ENCODE measurements at places on chromosomes 12 and 14.

- no peak for DNase-seq
These were observed 7.2 kb downstream of the ALDH2 start for GRCh38 chr12:111773801-111774551.

DNA sequence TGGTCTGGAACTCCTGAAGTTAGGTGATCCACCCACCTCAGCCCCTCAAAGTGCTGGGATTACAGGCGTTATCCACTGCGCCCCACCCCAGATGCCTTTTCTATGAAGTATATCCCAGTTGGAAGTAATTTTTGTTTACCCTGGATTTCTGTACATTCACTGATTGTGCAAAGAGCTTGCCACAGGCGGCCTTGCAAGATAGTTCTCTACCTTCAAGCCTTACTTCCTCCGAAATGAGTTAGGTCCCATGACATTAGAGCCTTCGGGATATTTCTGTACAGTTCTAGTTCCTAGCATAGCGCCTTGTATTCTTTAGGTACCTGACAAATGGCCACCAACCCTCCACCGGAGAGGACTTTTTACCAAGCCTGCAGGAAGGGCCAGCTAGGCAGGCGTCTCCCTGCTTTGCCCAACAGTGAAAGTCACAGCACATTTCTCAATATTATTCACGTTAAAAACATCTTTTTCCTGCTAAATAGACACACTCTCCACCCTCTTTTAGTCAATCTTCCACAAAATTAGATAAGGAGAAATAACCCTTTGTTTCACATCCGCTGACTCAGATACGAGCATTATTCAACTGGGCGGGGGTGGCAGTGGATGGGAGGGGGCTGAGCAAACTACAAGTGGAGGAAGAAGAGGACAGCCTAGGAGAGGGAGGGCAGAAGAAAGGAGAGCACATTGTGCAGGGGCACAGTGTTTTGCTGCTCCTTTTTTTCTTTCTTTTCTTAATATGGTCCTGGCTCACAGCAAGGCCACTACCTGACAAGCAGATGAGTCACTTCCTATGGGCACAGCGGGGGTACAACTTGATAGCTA is 40.0 kb upstream of the CAPRIN2 start:
- DNase-seq: no peak

DNA sequence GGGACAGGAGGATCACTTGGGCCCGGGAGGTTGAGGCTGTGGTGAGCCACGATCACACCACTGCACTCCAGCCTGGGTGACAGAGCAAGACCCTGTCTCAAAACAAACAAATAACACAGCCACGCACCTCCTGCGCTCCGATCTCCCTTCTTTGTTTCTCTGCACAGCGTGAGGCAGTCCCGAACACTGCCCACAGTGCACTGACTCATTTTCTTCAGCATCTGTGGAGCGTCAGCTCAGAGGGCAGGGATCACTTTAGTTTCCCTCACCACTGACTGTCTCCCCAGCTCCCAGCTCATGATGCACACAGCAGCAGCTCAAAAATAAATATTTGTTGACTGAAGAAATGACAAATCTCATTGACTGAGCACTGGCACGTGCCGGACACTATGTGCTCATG is 883 bp upstream of the MYL2 start:
- DNase-seq: no peak

GRCh38 chr12:28583701-28584261 is 393.5 kb downstream of the CCDC91 start:
- no peak for DNase-seq

- no peak for DNase-seq
These were observed 59.1 kb downstream of the TTLL5 start for GRCh38 chr14:75720116-75720515.

DNA sequence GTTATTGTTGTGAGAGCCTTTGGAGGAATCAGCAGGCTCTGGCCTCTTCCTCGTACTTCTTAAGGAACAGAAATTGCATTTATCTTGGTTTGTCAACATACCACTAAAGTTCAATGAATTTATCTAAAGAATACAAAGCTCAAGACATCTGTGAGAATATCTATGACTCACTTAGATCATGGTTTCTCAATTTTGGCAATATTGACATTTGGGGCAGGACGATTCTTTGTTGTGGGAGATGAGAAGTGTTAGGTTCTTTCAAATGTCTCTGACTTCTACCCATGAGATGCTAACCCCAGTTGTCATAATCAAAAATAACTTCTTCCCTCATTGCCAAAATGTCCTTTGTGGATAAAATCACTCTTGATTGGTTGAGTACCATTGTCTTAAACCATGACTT is 1190.3 kb downstream of the GALC start:
- DNase-seq: no peak

DNA sequence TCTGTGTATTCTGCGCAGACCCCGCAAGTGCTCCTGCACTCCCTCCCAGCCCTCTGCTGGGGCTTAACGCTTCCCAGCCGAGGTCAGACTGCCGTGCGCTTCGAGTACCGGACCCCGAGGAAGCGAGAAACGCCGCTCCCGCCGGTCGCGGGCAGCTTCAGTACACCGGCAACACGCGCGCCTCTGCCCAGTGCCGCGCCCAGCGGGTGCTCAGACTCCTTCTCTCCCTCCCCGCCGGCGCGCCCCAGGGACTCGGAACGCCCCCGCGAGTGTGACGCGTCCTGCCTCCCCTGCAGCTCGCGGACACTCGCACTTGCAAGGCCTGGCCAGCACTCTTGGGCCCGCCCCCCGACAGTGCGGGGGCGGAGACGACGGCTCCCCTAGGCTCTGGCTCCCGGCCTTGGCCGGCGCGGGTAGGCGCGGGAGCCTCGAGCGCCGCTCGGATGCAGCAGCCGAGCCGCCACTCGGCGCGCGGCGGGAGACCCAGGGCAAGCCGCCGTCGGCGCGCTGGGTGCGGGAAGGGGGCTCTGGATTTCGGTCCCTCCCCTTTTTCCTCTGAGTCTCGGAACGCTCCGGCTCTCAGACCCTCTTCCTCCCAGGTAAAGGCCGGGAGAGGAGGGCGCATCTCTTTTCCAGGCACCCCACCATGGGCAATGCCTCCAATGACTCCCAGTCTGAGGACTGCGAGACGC is at the start of gene PTGER2:
PTGER2 (plus strand) TSS at position 410 of the 692 bp plus-strand sequence; CDS start at position 647, 237 bp downstream.
- DNase-seq: peak; percentile 78

GRCh38 chr12:4145990-4146859 is 127.3 kb upstream of the CCND2 start:
- no peak for DNase-seq

DNA sequence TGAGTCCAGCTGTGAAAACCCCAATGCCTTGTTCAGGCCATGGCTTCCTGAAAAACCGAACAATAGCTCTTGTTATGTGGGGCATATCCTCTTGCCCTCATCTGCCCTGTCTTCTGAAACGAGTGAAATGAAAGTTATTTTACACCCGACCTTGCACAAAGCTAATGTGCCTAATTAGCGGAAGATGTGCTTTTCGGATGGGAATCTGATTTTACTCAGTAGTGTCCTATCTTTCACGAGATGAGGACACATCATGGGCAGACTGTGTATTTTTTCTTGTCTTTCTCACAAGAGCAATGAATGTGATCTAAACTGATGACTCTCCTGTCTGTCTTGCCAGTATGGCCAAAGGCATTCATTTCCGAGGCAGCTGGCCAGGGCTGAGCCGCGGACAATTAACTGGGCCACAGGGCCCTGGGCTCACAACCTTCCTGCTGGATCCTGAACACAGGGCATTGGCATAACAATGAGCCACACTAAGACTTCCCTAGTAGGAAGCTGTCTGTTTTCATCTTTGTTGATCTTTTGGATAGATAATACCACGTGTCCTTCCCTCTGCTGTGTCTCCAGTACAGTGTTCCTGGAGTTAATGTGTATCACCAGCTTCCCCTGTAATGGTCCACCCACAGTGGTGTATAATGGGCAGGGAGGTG is 86.0 kb upstream of the HIF1A start:
- DNase-seq: no peak

DNA sequence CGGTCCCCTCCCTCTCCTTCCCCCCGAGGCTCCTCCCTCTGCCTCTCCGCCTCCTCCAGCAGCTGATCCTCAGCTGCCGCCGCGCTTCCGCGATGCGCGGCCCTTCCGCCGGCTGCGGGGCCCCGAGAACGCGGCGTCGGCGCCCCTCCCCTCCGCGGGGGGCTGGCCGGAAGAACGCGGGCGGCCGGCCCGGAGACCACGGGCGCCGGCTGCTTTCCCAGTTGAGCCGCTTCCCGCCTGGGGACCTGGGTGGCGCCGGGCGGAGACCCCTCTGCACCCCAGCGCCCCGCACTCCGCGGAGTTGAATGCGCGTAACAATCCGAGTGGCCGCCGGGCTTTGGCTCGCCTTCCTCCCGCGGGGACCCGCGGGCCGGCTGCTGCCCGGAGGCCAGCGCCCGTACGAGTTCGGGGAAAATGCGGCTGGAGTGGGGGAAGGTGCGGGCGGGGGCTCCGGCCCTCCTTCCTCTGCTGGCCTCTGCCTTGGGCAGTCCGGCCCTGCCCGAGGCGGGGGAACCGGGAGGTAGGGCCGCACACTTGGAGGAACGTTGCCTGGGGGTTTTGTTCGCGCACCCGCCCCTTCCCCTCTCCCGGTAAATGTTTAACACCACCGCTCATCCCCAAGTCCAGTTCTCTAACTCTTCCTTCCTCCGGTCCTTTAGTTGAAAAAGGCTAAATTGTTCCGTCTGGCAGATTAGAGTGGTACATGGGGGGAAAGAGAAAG is 393 bp upstream of the DCAF5 start:
- DNase-seq: no peak

DNA sequence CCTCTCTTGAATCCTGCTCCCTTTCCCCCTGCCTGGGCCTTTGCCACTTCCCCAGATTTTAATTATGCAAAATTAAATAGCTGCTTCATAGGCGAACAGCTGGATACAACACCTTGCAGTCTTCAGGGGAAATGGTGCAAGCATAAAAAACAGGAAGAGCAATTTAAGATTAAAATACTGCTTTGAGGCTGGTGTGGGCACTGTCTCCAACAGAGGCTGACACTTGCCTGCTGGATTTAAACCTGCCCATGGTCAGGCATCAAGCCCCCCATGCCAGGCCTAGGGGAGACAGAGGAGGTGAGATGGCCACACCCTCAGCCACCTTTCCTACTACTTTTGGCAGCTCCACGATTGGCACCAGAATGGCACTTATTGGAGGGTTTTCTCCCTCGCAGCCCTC is 110.1 kb upstream of the DIO3 start:
- no peak for DNase-seq

- DNase-seq: peak; percentile 53
These were observed 23.6 kb upstream of the WNK1 start for GRCh38 chr12:728781-729180.

GRCh38 chr14:34014936-34015335 is 64.1 kb upstream of the EGLN3 start:
- no peak for DNase-seq

- no peak for DNase-seq
These were observed 15.2 kb downstream of the SLC7A8 start for GRCh38 chr14:23168246-23168645.

GRCh38 chr14:96808619-96809406 is 11.6 kb downstream of the VRK1 start:
- DNase-seq: no peak

- DNase-seq: no peak
These were observed 462 bp downstream of the SRP54 start for GRCh38 chr14:34983148-34983760.

DNA sequence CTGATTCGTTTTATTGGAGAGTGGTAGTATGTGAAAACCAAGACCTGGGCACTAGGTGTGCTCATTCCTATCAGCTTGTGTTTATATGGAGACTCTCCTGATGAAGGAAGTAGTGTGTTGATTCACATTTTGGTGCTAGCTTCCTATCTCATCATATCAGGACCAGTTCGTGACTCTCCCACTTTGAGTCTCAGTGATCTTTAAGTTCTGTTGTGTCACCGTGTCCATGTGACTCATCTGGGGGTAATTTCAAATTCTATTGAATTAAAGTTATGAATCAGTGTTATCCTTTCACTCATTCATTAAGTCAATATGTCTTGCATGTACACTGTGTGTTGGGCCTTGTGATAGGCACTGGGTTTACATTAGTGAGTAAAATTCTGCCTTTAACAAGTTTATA is 180.2 kb downstream of the CACNA1C start:
- DNase-seq: no peak

DNA sequence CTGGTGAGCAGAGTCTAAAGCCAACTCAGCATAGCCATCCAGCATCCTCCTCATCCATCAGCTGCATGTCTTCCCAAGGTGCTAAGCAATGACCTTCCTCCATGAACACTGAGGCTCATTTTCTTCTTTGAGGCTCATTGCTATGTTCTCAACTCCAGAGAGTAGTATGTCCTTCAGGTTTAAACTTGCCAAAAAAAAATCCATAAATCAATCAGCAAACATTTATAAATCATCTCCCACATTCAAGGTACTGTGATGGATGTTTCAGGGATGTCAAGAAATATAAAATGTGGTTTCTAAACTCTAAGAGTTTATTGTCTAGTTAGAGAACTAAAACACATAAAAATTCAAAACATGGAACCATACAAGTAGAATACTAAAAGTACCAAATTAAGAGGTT is 29.8 kb upstream of the MDM1 start:
- no peak for DNase-seq

GRCh38 chr12:4978737-4979136 is 64.9 kb upstream of the KCNA5 start:
- DNase-seq: no peak

DNA sequence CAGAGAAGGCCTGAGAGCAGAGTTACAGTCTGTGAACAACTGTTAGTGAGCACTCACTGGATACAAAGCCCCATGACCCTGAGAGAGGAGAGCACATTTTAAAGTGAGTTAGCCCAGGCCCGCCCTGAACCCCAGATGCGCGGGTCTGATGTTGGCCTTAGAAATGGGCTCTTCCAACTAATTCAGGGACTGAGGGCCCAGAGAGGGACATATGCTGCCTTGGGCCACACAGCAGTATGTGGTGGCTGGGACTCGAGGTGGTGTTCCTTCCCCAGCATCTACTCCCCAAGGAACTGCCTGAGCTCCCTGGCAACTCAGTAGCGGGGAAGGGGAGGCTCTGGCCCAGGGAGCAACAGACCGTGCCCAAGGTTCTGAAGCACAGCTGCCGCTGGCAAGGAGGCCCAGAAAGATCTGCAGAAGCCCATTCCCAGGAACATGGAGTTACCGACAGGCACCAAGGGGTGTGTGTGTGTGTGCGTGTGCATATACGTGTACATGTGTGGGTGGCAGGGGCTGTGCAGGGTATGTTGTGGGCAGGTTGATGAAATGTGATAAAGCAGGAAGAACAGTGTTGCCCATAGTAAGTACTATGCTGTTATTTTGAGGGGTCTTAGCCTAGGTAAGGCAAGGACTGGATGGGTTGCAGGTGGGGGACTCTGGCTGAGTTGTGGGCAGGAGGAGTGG is 40.5 kb downstream of the KRT80 start:
- no peak for DNase-seq

DNA sequence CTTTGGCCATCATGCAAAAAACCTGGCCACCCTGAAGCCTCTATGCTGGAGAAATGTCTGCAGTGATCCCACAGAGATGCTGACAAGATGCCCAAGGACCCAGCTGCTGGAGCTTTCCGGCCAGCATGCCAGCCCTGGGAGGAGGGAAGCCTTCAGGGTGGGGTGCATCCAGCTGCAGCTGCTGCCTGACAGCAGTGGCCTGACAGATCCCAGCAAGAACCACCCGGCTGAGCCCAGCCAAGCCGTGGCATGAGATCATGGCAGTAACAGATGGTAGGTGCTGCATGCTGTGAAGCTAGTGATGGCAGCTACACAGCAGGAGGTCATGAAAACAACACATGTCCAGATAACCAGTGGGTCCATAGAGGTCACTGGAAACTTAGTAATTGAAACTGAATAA is 13.8 kb downstream of the CLBA1 start:
- no peak for DNase-seq

GRCh38 chr12:132014915-132015280 is 65.2 kb downstream of the EP400 start:
- no peak for DNase-seq
